ENCODE measurements at places on chromosomes 7 and 10. TPM values are rescaled to one million over a fixed set of nuclear protein-coding genes. Genes with fewer than 3 reads are reported as not detected.

Gene ATG9B
- total RNA-seq: 0.42 TPM

Gene PHYH
- total RNA-seq: 30.8 TPM

Gene EPO
- not detected for total RNA-seq

Gene TMEM273
- not detected for total RNA-seq

Gene TDRD1
- not detected for total RNA-seq

Gene MRLN
- total RNA-seq: not detected

Gene CRHR2
- not detected for total RNA-seq

Gene CYREN
- total RNA-seq: 78.2 TPM

Gene IQUB
- 0.12 TPM for total RNA-seq

Gene RPA3
- 102 TPM for total RNA-seq

Gene SLC25A13
- 36.6 TPM for total RNA-seq

Gene CARD11
- total RNA-seq: 1.5 TPM

Gene AVPI1
- 86.3 TPM for total RNA-seq

Gene RASA4B
- 2.1 TPM for total RNA-seq
